ENCODE measurements at places on chromosomes 1 and 21. TPM values are rescaled to one million over a fixed set of nuclear protein-coding genes. Genes with fewer than 3 reads are reported as not detected.

The VASH2 gene
- total RNA-seq, result 0.44 TPM

The BATF3 gene
- 3.3 TPM for total RNA-seq

The CDA gene
- 1.1 TPM for total RNA-seq

The LAMB3 gene
- total RNA-seq, result 31.5 TPM

The KIFAP3 gene
- 14.4 TPM for total RNA-seq

Measured in M059J (cell line).